ENCODE measurements at places on chromosomes 3 and 15.

- no peak for DNase-seq
These were observed 46.4 kb upstream of the TOP2B start for GRCh38 chr3:25711090-25711489.

- no peak for DNase-seq
These were observed 106.2 kb upstream of the PLAAT1 start for GRCh38 chr3:193134856-193135255.

GRCh38 chr3:30167541-30168011 lies 438.8 kb upstream of the TGFBR2 start:
- DNase-seq = no peak

DNA sequence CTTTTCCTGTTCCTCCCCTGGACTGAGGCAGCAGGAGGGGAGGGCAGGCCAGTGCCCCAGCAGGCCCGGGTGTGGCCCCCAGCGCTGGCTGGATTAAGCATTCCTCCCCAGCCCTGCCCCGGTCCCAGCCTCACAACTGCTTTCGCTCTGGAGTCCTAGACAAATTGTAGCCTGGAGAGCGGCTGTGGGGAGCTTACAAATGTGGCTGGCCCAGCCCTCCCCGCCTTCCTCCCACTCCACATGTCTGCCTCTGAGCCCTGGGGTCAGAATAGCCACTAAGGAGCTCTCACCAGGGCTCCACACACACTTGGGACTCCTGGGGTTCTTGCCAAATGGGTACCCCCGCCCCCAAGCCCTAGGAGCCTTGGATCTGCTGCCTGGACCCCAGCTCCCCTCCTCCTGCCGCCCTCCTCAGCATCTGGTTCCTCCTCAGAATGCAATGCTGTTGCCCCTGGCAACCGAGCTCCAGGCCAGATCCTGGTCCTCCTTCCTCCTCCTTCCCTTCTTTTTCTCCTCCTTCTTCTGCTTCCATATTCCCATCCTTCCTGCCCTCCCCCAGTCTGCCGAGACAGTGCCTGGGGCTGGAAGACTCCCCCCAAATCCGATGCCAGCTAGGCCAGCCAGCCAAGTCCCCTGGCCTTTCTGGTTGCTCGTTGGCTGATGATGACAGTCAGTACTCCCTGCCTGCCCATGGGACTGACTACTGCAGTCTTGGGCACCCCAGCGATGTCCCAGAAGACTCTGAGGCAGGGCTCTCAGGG lies 91.1 kb downstream of the LINGO1 start:
- DNase-seq = no peak

DNA sequence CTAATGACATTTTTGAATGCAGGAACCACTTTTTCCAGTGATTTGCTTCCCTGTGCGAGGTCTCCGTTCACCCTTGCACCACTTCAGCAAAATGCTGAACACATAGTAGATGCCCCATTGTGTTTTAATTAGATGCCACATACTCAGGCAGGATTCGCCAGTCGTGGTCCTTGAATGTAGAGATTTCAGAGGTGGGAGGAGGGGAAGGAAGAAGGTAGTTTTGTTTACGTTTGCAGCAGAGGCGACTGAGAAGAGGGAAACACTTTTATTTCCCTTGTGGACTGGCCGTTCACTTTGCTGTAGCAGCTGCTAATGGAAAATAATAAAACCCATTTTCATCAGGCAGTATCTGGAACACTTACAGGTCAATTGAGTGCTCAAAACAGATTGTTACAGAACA lies 262.8 kb upstream of the TBL1XR1 start:
- DNase-seq = no peak

DNA sequence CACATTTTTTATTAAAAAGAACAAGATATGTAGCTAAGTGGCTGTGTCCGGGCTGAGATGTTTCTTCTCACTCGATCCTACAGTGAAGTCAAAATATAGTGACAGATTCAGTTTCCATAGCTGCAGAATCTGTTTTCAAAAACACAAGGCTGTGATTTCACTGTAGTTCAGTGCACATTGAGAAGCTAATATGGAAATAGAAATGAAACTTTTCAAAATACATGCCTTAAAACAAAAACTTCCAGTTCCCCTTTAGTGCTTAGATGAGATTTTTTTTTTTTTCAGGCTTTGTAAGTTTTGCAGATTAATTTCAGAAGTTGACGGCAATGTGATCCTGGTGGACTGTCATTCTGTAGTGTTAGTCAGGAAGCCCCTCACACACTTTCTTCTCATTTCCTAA lies 23.8 kb upstream of the TRAK1 start:
- DNase-seq = no peak

DNA sequence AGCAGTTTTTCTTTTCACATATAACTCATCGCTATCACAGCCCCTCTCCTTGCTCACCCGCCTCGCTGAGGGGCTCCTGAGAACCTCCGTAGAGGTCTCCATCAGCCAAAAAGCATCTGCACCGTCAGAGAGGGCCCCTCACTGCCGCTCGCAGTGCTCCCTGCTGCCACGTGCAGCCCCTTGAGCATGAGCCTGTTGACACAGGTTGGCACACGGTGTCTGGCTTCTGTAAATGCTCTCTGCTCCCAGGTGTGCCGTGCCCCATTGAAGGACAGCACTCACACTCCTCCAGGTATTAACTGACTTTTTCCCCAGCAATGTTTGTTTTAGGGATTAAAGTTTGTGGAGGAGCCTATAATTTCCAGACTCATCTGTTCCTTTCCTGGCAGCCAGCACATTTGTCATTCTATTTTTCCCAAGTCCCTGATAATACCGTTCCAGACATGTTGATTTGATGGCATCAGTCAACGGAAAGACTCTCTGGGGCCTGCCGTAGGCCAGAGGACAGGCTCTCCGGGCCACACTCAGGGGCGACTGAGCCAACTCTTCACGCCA lies 2.1 kb upstream of the FURIN start:
- DNase-seq = no peak

DNA sequence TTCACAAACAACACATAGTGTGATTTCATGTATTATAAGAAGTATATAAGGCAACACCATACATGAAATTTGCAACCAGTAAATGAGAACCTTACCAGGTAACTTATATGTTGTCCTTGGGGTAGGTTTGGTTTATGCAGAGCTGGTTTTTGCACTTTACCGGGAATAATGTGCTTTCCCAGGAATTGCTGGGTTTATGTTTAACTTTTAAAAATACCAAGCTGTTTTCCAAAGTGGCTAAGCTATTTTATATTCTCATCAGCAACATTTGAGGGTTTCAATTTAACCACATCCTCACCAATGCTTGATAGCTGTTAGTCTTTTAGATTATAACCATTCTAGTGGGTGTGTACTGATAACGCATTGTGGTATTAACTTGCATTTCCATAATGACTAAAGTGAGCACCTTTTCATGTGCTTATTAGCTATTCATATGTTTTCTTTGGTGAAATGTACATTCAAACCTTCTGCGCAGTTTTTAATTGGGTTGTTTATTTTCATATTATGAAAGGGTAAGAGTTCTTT lies 71.6 kb downstream of the KY start:
- no peak for DNase-seq

DNA sequence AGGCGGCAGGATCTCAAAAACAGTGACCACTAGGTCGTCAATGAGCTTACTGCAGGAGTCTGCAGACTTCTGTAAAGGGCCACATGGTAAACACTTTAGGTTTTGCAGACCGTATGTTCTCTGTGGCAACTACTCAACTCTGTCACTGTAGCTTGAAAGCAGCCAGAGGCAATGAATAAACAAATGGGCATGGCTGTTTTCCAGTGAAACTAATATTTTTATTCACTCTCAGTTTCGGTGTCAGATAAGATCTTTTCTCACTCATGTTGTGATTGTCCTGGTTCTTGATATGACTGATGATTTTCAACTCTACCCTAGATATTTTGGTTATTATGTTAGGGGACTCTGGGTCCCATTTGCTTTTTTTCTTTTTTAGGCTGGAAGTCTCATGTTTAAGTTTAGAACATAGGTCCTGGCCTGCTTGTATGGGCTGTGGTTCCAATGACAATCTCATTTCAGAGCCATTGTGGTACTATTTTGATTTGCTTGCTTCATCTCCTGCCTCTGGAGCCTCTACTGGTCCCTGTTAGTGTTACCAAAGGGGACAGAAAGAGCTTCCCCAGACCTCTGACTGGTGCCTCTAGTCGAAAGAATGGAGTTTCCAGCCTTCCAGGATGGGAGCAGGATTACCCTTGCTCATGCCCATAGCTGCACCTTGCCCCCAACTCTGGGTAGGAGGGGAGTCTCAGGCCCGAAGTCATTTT lies 222.0 kb downstream of the STT3B start:
- no peak for DNase-seq

GRCh38 chr15:79560384-79560783 lies 128.2 kb downstream of the MINAR1 start:
- no peak for DNase-seq

- no peak for DNase-seq
These were observed 18.5 kb upstream of the CHCHD6 start for GRCh38 chr3:126685493-126685892.

DNA sequence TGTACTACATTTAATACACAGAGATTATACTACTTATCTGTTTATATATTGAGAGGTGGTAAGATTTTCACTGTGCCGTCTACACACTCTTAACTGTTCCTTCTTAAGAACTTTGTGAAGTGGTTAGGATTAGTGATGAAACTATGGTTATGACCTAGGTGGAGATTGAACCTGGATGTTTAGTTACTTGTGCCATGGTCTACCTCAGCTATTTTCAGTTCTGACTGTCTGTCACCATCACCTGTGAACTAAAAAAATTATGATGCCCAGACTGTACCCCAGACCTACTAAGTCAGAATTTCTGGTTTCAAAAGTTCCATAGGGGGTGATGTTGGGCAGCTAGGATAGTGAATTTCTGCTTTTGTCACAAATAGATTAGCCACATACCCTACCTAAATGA lies 6.4 kb downstream of the RASA2 start:
- DNase-seq = no peak

DNA sequence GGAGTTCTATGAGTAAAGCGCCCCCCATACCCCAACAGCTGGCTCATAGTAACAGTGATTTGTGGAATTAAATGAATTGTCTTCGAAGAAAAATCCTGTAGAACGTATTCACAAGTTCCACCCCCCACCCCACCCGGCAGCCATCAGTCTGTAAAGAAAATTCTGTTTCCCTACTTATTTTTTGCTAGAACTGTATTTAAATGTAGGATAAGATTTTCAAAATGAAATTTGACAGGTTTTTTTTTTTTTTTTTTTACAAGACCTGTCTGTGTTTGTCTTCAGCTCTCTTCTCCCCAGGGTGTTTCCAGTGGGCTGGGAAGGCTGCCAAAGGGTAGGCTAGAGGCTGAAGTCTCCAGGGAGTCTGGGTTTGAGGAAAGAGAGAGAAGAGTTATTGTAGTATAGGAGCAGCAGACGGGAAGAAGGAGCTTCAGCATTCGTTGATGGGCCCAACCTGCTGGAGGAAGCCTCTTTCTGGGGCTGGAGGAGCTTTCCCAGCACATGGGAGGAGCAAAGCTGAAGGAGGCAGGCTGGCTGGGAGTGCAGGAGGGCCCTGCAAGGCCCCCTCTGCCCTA lies 130.6 kb upstream of the SEMA6D start:
- DNase-seq = no peak

GRCh38 chr3:37864904-37865303 lies 3.2 kb downstream of the CTDSPL start:
- no peak for DNase-seq

- no peak for DNase-seq
These were observed 367.4 kb upstream of the WNT5A start for GRCh38 chr3:55854494-55854893.

DNA sequence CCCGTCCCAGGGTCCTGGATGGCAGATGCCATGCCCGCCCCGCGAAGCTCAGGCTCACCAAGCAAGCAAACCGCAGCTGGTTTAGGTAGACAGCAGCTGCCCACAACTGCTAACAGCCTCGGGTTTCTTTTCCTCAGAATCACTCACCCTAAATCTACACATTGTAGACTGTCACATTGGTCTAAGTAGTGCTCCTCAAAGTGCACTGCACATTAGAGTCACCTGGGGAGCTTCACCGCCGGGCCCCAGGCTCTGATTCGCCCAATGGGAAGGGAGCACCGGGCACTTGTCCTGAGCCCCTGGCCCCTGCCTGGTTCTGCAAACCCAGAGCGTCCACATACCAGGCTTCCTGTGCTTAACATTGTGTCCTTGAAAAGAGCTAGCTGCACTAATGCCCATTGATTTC lies 752 bp downstream of the OCA2 start:
- no peak for DNase-seq

- DNase-seq = no peak
These were observed 30.2 kb downstream of the NR2F2 start for GRCh38 chr15:96360581-96361308.
